ENCODE measurements at places on chromosomes 5 and 9.
A peak's percentile ranks its signal among the peaks of the same experiment; 100 is the strongest.

- DNase-seq = no peak
Measured at GRCh38 chr5:1513326-1514026, 10.3 kb downstream of the LPCAT1 start.

DNA sequence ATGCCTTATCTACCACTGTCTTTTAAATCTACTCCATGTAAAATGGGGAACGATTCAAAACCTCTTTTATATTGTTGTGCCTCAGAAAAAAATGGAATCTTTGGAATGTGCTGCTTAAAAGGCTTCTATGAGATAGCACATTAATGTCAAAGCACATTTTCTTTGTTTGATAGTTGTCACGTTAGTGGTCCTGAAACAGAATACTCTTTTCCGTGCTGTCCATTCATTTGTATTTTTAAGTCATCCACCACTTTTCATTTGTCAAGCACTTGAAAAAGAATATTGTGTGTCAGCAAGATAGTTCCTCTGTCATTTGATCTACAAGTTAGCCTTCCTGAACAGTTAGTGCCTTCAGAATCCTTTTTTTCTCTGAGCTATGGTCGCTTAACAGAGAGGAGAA, 246.9 kb downstream of the MAST4 start:
- DNase-seq = no peak

GRCh38 chr9:133499132-133499891, 20.4 kb upstream of the SLC2A6 start:
- DNase-seq = no peak

DNA sequence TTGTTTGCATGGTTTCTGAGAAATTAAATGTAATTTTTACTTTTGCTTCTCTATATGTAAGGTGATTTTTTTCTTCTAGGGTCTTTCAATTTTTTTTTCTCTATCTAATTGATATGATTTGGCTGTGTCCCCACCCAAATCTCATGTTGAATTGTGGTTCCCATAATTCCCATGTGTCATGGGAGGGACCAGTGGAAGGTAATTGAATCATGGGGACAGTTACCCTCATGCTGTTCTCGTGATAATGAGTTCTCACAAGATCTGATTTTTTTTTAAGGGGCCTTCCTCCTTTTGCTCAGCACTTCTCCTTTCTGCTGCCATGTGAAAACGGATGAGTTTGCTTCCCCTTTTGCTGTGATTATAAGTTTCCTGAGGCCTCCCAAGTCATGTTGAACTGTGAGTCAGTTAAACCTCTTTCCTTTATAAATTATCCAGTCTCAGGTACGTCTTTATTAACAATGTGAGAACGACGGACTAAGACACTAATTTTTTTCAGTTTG, 150.8 kb downstream of the MTRR start:
- peak; percentile 92 for DNase-seq

GRCh38 chr9:110669433-110669832, 842 bp downstream of the MUSK start:
- DNase-seq = no peak

- no peak for DNase-seq
Measured at GRCh38 chr5:157273131-157273556, 7.2 kb downstream of the CYFIP2 start.

- no peak for DNase-seq
Measured at GRCh38 chr5:40052808-40053207, 626.9 kb upstream of the PTGER4 start.

GRCh38 chr5:95027775-95028174, 257.1 kb downstream of the MCTP1 start:
- DNase-seq = no peak

DNA sequence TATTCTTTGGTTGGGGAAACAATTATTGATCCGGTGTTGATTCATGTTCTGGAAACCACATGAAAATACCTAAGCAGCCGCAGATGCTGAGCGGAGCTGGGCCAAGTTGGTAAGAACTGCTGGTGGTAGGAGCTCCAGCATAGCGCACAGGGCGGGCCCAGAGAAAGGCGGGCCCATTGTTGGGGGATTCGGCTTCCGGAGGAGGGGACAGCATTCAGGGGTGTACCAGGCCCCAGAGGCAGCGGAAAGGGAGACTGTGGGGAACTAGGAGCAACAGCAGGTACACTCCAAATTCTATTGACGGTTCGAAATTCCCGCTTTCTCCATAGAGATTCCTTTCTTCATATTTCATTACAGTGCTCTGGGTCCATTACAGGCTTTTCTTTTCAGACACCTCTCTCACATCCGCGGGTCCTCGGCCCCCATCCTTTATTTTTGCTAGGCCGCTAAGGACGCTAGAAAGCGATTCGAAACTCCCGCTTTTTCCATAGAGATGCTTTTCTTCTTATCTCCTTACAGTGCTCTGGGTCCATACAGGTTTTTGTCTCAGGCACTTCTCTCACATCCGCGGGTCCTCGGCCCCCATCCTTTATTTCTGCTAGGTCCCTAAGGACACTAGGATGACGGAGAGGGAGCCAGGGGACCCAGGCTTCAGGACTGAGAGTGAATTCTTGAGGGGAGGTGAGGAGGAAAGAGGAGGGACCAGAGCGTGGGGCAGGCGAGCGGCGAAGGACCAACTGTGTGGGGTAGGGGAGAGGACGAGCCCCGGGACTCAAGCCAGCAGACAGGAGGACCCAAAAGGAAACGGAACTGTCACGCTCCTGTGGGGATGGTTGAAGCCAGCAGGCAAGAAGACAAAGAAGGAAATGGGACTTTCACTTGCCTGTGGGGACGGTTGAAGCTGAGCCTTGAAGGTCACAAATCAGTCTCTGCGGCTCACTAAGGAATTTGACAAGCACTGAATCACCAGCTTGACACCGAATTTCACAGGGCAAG, at the start of gene CCDC152:
CCDC152 (plus strand) TSS at position 213 of the 996 bp plus-strand sequence. CDS start 2,304 bp downstream, outside the sequence.
- no peak for DNase-seq

GRCh38 chr5:3564827-3565518, 30.7 kb upstream of the IRX1 start:
- DNase-seq = no peak

GRCh38 chr9:10331157-10331556, 281.6 kb downstream of the PTPRD start:
- DNase-seq = no peak

GRCh38 chr5:22348027-22348426, 505.1 kb downstream of the CDH12 start:
- DNase-seq = no peak

DNA sequence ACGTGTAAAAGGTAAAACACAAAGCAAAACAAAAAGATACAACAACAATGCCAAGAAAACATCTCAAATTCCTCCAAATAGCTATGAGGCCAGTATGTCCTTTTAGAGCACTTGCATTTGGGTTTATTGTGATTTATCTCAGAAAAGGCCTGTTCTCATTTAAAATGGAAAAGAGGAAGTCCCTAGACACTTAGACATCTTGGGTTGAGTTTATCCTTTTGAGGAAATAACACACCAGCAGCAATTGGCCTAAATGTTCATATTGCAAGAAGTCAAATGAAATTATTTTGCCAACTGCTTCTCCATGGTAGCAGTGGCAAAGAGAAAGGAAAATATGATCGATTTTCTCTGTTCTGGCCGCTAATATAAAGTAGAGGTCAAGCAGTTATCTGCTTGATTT, 43.6 kb upstream of the TRMT10B start:
- peak; percentile 67 for DNase-seq

GRCh38 chr9:79215821-79216220, 355.9 kb upstream of the TLE4 start:
- DNase-seq = peak; percentile 2

- DNase-seq = no peak
Measured at GRCh38 chr9:101229606-101230005, 155.2 kb downstream of the BAAT start.

DNA sequence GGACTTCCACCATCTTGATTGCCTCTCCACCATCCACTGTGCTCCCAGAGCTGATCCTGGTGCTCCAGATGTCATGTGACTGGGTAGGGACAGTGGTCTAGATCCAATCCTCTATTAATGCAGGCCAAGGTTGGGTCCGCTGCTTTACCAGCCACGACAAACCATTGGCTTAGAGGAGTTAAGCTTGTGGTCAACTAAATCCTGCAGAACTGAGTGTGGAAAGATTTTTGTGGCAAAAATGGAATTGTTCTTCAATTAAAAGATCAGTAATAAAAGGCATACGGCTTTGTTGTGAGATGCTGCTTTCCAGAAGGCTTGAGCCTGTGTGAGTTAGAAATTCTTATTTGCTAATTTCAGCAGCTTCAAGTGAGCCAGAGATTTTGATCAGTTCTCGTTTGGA, 30.7 kb downstream of the SLC1A3 start:
- DNase-seq = no peak

DNA sequence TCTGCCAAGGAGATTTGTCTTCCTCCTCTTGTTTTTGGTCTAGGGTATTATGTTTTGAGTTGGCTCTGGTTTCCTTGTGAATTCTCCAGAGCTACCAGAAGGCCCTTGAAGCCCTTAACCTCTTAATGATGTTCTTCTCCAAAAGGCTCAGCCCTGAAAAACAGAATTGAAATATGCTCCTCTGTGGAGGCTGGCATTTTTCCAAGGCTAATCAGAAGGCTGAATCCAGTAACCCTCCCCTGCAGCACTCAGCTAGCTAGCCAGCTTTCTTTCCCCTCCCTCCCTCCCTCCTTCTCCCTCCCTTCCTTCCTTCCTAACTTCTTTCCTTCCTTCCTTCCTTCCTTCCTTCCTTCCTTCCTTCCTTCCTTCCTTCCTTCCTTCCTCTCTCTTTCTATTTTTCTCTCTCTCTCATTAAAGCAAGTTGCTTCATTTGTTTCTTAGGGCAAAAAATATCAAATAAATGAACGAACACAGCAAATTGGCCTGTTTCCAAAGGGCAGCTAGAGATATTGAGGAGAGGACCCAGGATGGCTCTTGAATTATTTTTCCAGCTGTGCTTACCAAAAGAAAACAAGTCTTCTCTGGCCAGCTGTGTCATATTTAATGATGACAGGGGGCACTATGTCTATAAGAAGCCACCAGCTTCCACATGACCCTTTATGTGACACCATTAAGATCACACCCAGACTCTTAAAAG, 38.7 kb downstream of the JAKMIP2 start:
- DNase-seq = no peak

GRCh38 chr9:32382565-32383320, 1.7 kb upstream of the ACO1 start:
- DNase-seq = no peak

GRCh38 chr9:113620377-113621161, 157.0 kb downstream of the RGS3 start:
- no peak for DNase-seq

GRCh38 chr9:98789483-98790133, 6.7 kb downstream of the ANKS6 start:
- DNase-seq = no peak

DNA sequence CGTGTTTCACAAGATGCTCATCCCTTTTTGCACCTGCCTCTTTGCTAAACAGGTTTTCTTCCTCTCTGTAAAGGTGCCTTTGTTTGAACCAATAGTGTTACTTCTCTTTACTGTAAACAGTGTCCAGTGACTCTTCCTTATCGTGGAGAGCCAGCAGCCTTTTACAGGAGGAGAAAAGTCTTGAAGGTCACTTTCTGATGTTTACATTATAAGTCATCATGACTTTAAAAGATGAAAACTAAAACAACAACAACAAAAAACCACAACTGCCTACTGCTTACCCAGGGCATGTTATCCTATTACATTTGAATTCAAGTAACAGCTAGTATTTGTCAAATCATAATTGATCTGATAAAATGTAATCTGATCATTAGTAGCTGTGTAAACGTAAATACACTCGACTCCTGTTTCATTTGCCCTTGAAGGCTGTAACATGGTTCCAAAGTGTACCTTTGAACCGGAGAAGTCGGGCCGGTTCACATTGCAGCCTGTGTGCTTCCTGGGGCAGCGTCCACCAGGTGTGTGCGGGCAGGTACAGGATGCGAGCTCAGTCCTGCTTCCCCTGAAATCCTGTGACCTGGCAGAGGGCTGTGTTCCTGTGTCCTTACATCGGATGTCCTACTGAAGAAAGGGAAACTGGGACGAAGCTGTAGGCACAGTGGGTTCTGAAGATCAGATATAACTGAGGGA, 118.1 kb downstream of the C9orf152 start:
- no peak for DNase-seq

- DNase-seq = no peak
Measured at GRCh38 chr5:93022796-93023447, 558.1 kb downstream of the NR2F1-AS1 start.

GRCh38 chr5:13843175-13843846, 101.2 kb downstream of the DNAH5 start:
- no peak for DNase-seq

GRCh38 chr9:134536101-134536900, 105.3 kb upstream of the COL5A1 start:
- DNase-seq = no peak

- DNase-seq = no peak
Measured at GRCh38 chr5:124790301-124790894, 44.0 kb upstream of the ZNF608 start.

DNA sequence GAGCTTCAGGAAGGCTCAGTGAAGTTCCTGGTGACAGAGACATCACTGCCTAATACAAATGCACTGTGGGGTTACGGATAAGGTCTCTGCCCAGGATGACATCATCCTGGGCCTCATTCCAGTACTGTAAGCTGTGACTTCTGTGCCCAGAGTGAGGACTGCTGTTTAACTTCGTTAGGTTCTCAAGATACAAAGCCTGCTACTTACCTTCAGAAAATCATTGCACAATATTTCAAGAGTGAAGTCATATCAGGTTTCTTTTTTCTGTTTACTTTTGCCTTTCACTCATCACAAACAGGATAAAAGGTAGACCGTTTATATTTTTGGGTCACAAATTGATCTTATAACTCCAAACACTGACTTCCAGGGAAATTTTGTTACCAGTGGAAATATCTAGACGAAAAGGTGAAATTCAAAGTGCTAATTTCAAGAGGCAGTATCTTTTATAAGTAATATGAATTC, 241.2 kb downstream of the PIK3R1 start:
- no peak for DNase-seq

DNA sequence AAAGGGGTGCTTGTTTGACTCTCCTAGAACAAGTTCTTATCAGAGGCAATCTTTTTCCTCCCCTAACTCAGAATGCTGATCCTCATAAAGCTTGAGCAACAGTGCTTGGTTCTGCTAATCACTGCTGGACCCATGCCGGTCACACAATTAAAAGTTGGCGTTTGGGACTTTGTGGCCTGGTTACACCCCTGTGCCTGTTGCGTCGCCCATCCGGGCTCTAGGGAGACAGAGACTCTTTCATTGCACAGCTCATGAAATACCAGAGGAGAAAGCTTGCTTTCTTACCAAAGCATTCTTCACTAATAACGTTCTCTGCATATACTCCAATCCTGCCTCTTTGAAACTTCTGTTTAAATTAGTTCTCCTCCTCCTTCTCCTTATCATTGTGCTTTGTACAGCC, 301.1 kb downstream of the NR3C1 start:
- no peak for DNase-seq

DNA sequence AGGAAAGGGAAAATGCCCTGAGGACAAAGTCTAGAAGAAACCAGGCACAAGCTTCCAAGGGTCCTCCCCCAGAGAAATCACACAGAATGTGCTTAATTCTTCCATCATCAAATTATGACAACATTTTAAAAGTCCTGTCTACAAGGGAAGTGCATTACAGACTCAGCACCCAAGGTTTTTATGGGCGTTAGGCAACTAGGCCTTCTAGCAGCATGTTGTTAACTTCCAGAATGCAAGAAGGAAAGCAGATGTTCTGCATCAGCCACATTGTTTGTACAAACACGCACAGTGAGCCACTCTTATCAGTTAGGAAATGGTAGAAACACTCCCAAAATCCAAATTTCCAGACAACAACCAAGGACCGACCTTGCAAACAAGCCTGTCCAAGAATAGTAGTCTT, 26.5 kb downstream of the SMC5 start:
- no peak for DNase-seq

GRCh38 chr5:113330533-113331208, 104.1 kb downstream of the TSSK1B start:
- DNase-seq = peak; percentile 64

- no peak for DNase-seq
Measured at GRCh38 chr5:179534431-179534830, 15.9 kb upstream of the RUFY1 start.

GRCh38 chr9:124298646-124299235, 41.0 kb downstream of the NEK6 start:
- no peak for DNase-seq

Data from Kasumi-1 (cell line).